ENCODE measurements at places on chromosomes 13 and 19.
A peak's percentile ranks its signal among the peaks of the same experiment; 100 is the strongest.

DNA sequence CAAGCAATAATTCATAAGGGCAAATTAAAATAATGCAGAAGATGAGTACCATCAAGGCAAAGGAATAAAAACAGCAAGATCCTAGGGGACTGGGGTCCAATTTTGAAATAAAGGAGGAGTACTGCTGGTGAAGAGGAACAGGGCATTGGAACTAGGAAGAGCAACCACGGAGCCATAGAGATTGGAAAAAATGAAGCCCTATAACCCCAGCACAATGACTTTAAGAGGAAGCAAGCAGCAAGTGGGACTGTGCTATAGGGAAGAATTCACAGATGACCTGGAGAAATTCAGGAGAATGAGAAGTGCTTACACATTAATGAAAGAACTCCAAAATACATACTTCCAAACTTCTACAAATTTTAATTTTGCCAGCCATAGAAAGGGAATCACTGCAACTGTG, 44.9 kb upstream of the ITM2B start:
- DNase-seq = no peak

DNA sequence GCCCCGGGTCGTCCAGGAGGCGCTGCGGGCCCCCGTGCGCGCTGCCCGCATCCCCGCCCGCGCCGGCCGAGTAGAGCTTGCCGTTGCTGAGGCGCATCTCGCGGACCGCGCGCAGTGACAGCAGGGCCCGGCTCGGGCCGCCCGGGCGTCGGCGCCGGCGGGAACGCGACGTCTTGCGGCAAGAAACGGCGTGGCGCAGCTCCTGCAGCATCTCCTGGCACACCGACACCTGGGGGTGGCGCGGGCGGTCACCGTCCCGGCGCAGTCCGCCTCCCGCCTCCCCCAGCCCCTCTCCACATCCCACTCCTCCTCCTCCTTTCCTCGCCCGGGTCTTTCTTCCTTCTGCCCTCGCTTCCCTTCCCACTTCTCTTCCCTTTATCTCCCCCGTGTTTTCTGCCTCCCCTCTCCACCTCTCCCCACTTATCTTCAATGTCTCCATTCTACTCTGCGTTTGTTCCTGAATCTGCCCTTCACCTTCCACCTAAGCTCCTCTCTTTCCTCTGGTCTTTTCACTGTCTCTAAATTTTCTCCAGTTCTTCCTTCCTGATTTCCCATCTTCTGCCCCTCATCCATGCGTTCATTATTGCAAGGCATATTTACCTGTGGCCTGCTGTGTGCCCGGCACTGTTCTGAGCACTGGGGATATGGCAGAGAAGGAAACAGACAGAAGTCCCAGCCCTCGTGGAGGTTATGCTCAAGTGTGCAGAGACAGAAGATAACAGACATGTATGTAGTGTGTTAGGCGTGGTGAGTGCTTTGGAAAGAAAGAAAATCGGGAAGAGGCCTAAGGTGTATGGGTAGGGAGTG, 5.2 kb upstream of the ATP1A3 start:
- no peak for DNase-seq

- peak; percentile 81 for DNase-seq
Measured at GRCh38 chr19:19021115-19021514, 12.2 kb downstream of the SUGP2 start.

- peak; percentile 85 for DNase-seq
Measured at GRCh38 chr19:57583521-57584416, at the start of gene ZIK1. ZIK1 (plus strand) TSS chr19:57584145; CDS start chr19:57584357, 212 bp downstream.

GRCh38 chr19:44957526-44957925, 2.3 kb downstream of the CLPTM1 start:
- DNase-seq = no peak

GRCh38 chr19:19429361-19429760, 23.9 kb downstream of the GATAD2A start:
- no peak for DNase-seq

- no peak for DNase-seq
Measured at GRCh38 chr13:35347679-35348205, 128.7 kb downstream of the MAB21L1 start.
